ENCODE measurements at places on chromosomes 5 and 9.

GRCh38 chr5:171801-172331 lies 19.4 kb upstream of the LRRC14B start:
- DNase-seq = no peak

DNA sequence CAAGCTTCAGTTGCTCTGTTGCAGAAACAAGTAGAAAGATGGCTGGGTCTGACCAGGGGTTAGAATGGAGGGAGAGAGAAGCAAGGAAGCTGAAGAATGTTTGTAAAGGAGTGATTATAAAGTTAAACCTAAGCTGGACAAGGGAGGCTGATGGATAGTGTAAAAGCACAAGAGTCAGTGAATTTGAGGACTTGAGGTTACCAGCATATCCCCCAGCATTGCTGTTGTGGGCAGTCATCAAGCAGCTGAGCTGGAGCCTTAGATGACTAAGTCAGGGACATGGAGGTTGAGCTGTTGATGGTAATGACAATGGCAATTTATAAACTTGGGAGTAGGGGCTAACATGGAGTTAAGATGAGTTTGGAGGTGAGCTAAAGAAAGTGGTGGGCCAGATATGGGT lies 131.5 kb downstream of the ERCC6L2 start:
- DNase-seq = no peak

- no peak for DNase-seq
These were observed 201.5 kb downstream of the AUH start for GRCh38 chr9:91160181-91160580.

GRCh38 chr5:64462391-64462790 lies 43.4 kb upstream of the RGS7BP start:
- DNase-seq = no peak

GRCh38 chr9:124376329-124376728 lies 38.9 kb downstream of the PSMB7 start:
- DNase-seq = no peak

DNA sequence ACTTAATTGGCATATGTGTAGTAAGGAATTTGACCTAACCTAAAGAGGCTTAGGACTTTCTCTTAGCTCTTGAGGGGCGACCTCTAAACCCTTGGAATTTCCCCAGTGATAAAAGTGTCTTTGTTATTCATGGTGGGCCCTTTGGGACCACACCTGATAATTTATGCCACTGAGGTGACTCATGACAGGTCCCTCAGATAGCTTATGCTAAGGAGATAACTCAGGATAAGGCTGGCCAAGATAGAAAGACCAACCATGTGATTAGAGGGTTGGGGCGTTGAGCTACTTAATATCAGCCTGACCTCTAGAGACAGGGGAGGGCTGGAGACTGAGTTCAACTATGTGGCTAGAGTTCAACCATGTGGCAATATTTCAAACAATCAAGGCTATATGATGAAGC lies 218.1 kb downstream of the AP3B1 start:
- no peak for DNase-seq

- no peak for DNase-seq
These were observed 5.5 kb upstream of the RASEF start for GRCh38 chr9:83068414-83068813.

GRCh38 chr5:174344335-174344734 lies 298.8 kb downstream of the NSG2 start:
- no peak for DNase-seq

DNA sequence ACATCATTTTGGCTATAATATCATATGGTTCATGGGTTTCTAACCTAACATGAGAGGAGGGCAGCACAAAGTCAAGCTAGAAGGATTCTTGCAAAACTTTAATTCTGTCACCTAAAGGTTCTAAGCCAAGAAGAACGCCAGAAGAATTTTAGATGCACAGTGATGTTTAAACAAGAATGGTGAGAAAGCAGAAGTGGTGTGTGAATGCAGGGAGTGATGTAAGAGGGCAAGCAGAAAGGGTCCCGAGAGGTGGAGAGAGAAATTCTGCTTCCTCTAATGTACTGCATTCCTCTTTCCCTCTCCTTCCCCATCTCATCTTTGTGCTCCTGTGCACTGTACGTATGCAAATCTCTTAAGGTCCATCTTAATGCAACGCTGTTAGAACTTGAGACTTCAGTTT lies 2.1 kb upstream of the TRMO start:
- DNase-seq = no peak

- DNase-seq = no peak
These were observed 1542.2 kb upstream of the CDH9 start for GRCh38 chr5:28580616-28581015.

DNA sequence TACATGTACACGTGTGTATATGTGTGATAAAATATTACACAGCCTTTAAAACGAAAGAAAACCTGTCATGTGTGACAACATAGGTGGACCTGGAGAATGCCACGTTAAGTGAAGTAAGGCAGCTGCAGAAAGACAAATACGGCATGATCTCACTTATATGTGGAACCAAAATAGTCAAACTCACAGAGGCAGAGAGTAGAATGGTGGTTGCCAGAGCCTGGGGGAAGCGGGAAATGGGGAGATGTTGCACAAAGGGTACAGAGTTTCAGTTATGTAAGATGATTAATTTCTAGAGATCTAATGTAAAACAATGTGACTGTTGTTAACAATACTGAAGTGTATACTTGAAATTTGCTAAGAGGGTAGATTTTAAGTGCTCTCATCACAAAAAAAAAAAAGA lies 34.8 kb downstream of the ADAMTS12 start:
- no peak for DNase-seq

DNA sequence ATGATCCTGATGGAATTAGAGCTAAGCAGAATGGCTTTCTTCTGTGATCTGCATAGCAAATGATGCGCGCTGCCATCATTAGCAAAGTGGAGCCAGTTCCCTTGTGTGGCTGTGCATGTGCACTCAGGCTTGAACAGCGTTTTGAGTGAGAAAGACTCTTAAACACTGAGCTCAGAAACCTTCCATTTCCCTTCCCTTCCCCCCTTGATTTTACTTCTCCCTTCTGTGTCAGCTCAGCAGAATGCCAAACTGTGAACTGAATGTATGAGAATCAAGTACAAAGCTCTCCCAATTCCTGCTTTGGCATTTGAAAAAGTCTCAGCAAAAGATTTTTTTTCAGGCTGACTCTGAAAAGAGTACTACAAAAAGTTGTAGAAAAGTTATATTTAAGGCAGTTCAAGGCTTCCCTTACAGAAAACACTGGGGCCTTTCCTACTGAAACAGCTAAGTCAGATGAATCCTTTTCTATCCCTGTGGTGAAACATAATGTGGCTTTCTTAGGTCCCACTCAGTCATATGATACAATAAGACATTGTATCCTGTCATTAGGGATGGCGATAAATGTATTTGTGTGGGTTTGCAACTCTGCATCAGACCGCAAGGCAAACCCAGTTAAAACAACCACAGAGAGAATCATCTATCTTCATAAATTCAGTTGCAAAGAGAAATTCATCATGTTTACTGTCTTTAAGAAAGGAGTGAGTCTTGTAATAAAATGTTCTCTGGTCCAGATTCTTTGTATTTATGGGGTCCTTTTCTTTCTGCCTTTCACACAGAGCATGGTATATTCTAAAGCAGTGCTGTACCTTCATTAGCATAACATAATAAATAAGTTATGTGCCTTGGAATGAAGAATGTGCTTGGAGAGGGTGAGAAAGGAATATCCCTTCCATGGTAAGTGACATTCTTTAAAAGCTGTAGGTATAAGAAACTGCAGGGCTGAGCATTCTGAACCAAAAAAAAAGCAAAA lies 222.6 kb downstream of the CAAP1 start:
- DNase-seq = no peak

GRCh38 chr5:15383469-15383868 lies 116.5 kb upstream of the FBXL7 start:
- DNase-seq = no peak

GRCh38 chr9:126397056-126397455 lies 70.4 kb downstream of the MVB12B start:
- peak; percentile 43 for DNase-seq

GRCh38 chr5:1827886-1828397 lies 26.7 kb downstream of the NDUFS6 start:
- DNase-seq = peak; percentile 21

DNA sequence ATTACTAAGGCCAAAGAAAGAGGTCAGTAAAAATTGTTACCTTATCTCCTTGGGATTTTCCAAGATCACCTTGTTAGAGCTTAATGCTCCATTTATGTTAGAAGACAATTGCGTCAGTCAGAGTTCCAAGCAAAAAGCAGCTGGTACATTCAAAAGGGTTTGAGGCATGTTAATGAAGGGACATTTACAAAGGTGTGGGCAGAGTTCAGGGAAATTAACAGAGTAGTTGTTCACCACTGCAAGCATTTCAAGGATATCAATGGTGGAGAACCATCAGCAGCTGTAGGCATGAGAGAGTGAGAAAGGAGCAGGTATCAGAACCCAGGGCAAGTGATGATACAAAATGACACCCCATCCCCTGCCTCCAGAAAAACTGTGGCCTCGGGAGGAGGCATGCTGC lies 17.0 kb upstream of the SMARCA2 start:
- DNase-seq = no peak

GRCh38 chr5:129003232-129003631 lies 37.9 kb downstream of the SLC27A6 start:
- DNase-seq = no peak

DNA sequence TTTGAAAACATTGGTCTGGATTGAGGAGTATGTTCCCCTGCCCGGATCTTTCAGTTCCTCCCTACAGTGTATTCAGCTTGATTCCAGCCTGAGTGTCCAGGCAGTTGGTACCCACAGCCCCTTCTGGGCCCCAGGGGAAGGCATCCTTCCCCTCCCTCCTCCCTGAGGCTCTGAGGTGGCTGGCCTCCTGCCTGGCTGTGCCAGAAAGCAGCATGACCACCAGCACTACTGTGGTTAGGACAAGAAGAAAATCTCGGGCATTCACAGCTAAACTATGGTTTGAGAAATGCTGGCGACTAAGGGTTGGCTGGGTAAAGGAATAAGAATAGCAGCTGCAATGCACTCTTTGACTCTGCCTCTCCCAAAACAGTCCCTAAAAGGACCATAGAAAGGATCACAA lies 84.6 kb upstream of the LIFR start:
- DNase-seq = no peak

DNA sequence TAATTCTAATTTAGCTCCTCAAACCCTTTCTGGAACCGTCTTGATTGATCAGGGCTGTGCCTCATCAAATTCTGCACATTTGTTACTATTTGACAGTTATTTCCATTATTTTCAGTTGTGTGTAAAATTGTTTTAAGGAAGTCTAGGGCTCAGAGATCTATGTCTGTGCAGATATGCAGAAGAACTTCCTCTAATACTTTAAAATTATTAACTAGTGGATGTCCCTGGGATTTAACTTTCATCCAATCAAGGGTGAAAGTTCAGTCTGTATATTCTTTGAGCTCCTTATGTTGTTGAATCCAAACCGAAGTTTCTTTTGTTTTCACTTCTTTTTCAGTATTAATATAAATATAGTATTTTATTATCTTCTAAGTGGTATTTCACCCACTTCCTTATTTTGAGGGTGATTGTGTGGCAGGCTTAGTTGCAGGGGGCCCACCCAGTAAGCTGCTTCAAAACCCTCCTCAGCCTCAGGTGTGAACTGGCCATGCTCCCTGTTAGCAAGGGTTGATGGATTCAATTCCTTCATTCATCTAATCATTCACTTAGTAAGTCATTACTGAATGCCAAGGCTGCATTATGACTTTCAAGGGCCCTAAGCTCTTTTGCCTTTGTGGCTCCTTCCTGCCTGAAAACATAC lies 2.1 kb upstream of the CAMLG start:
- no peak for DNase-seq

GRCh38 chr9:9112001-9112720 lies 1312.6 kb upstream of the DMAC1 start:
- no peak for DNase-seq

GRCh38 chr9:109477258-109478050 lies 20.7 kb downstream of the PTPN3 start:
- no peak for DNase-seq

- no peak for DNase-seq
These were observed 61.5 kb downstream of the UBE2QL1 start for GRCh38 chr5:6510132-6510531.

GRCh38 chr9:134341306-134341705 lies 15.1 kb downstream of the RXRA start:
- no peak for DNase-seq

GRCh38 chr9:21060919-21061561 lies 16.7 kb downstream of the IFNB1 start:
- no peak for DNase-seq

DNA sequence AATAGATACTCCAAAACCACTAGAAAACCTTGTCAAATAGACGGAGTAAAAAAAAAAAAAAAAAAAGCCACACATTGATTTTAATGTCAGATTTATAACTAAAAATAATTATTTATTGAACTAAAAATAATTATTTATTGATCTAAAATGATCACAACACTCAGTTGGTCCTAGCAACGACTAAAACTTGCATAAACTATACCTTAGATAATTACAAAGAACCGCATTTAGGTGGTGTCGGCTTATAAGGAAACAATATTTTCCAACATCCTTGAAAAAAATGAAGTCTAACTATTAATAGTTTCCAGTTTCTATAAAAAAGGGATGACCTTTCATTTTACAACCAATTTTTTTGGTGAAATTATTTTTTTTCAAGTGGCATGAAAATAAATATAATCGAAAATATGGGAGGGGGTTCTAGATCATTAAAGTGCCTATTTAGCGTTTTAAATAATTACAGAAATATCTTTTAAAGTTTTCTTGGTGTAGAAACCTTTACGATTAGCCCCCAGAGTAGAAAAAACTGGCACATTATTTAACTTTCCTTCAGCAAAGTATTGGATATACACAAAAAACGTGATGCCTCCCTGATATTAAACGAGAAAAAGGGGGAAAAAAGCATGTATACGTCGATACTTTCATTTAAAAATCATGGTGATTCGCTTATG lies 3.7 kb downstream of the ARRDC3 start:
- DNase-seq = no peak
